ENCODE measurements at places on chromosomes 13 and 19.

GRCh38 chr19:31334849-31335624, 14.2 kb downstream of the TSHZ3 start:
- DNase-seq = no peak

DNA sequence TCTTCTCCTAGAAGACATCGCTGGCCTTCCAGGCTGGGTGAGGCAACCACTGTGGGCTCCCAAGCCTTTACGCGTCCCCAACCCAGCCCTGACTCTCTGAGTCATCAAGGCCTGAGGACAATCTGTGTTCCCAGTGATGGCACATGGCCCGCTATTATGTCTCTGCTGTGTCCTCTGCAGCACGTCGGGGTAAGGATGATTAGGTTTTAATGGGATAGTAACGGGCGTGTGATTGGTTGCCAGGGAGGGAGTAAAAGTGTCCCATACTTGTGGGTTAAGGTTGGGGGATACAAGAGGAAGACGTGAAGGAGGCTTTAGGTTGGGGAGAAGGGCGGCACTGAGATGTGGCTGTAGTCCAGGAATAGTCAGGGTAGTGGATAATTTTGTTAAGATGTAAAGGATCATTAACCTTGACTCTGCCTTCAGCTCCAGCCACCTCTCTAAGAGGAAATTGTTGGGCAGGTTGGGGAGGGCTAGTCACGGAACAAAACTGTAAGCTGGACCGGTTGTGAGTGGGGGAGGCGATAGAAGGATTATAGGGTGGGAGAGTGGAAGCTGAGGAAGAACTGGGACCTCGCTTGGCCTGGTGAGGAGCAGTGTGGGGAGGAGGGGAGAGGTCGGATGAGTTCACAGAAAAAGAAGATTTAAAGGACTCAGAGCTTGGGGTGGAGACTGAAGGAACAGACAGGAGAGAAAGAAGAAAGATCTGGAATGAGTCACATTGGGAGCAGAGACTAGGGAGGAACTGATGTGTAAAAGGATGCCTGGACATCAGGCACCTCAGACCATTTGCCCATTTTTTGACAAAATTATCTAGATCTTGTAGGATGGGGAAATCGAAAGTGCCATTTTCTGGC, 27.9 kb upstream of the IGFL1 start:
- peak; percentile 75 for DNase-seq

GRCh38 chr13:33271759-33272158, 13.8 kb downstream of the STARD13 start:
- DNase-seq = no peak

DNA sequence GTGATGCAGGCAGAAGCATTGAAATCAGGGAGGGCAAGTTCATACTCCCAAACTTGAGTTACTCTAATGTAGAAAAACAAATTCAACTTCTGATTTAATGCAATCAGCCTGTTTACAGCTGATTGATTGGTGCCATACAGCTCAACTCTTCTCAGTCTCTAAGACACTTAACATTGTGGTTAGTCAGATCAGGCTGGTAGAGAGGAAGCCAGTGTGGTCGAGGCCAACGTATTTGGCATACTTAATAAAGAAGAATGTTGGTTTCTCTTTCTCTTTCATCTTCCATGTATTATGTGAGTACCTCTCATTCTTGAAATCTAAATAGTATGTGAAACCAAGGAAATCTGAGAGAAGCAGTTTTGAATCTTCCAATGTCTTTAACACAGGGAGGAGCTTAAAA, 255.0 kb upstream of the SLITRK1 start:
- DNase-seq = no peak

- no peak for DNase-seq
Measured at GRCh38 chr19:45368127-45368526, 2.2 kb downstream of the ERCC2 start.

GRCh38 chr13:30026909-30027308, 176.5 kb upstream of the UBL3 start:
- no peak for DNase-seq

DNA sequence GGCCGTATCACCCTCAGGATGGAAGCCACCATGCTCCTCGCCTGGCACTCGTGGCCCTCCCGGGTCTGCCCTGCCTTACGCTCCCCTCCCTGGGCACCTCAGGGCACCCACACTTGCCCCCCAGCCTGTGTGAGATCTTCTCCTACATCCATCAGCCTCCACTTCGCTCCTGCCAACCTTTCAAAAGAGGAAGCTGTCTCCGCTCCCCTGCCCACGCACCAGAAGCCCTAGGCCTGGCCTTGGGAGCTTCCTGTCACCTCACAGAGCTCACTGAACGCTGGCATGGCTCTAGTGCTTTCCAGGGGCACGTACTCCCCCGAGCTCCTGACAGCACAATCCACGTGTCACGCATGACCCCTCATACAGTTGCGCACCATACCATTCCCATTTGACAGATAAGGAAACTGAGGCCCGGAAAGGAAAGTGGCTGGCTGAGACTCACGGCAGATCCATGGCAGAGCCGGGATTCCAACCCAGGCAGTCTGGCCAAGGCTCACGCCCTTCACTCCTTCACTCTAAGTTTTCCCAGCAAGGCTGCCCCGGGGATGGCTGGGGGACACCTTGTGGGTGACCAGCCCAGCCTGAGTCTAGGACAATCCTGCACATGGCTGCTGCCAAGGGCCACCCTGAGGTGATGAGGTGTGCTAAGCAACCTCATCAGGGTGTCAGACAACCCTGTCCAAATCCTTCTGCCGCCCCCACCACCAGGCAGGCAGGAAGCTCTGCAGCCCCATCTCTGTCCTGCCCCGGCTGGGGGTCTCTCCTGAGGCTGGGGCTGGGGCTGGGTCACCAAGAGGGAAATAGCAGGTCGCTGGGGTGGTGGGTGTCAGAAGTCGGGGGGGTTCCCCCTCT, 19.3 kb downstream of the PPP1R12C start:
- DNase-seq = no peak

DNA sequence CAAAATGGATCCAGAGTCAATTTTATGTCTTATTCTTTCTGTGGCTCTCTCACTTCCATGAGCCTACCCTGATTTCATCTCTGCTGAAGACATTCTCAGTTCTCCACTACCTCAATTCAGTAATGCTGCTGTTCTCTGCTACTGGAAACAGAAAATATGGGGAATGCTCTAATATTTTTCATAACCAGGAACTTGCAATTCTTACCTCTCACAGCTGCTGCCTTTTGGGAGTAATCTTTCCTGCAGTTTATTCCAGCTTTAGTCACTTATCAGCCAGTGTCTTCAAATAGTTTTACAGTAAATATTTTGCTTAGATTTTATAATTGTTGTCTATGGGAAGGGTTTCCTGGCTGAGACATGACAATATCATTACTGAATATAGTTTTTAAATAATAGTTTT, 145.1 kb upstream of the UFM1 start:
- no peak for DNase-seq

- no peak for DNase-seq
Measured at GRCh38 chr19:4711211-4711610, 12.4 kb downstream of the DPP9 start.

GRCh38 chr19:50978772-50979390, 4.8 kb downstream of the KLK7 start:
- peak; percentile 16 for DNase-seq

DNA sequence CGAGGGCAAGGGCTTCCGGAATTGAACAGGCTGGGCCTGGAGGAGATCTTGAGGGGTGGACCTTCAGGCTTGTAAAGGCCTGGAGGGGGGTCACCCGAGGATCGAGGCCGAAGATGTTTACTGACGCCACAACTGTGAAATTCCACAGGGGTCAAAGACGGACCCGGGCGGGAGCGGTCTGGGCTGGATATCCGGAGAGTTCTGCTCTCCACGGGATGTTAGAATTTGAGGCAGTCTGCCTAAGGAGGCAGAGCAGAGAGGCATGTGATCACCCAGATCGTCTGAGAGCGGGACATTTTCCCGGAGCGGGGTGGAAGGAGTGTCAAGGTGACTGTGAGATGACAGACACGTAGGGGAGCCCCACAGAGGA, 13.2 kb downstream of the KLHL26 start:
- no peak for DNase-seq

DNA sequence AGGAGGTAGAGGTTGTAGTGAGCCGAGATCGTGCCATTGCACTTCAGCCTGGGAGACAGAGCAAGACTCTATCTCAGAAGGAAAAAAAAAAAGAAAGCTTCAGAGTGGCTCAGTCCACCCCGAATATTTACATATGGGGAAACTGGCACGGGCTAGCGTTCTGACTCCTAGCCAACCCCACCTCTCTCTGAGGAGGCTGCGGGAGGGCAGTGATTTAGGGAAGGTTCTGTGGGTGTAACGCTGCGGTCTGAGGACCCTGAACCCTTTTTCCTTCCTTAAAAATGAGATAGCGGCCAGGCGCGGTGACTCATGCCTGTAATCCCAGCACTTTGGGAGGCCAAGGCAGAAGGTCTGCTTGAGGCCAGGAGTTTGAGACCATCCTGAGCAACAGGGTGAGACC, 5.0 kb downstream of the LRRC25 start:
- no peak for DNase-seq

DNA sequence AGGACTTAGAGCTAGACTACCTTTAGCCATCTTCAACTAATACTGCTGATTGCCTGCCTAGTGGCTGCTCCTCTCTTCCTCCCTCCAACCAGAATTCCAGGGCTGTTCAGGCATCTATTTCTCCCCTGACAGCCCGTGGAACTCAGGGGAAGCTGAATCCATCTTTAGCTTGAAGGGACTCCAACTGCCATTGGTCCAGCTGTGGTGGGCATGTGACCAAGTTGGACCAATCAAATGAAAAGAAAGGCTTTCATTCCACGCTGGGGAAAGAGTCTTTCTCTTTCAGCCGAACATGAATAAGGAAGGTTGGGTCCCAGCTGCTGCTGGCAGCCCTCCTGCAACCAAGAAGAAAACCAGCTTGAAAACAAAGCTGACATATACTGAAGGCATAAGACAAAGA, 168.5 kb upstream of the OBI1 start:
- DNase-seq = no peak

DNA sequence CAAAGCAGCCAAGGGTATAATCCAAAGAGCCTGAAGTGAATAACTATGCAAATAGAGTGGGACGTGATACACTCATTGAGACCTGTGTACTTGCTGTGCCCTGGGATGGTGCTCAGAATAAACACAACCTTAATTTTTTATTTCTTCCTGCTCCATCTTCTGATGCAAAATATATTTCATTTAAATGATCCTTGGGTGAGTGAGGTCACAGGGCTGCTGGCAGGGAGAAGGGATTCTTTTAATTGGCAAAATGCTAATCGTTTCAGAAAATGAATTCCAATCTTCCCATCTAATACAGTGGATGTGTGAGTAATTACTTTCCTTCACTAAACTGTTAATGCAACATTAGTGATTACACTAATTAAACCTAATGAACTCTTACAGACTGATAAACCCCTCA, 63.5 kb downstream of the SIAH3 start:
- DNase-seq = no peak

- DNase-seq = no peak
Measured at GRCh38 chr13:57044910-57045309, 95.8 kb upstream of the PRR20A start.

DNA sequence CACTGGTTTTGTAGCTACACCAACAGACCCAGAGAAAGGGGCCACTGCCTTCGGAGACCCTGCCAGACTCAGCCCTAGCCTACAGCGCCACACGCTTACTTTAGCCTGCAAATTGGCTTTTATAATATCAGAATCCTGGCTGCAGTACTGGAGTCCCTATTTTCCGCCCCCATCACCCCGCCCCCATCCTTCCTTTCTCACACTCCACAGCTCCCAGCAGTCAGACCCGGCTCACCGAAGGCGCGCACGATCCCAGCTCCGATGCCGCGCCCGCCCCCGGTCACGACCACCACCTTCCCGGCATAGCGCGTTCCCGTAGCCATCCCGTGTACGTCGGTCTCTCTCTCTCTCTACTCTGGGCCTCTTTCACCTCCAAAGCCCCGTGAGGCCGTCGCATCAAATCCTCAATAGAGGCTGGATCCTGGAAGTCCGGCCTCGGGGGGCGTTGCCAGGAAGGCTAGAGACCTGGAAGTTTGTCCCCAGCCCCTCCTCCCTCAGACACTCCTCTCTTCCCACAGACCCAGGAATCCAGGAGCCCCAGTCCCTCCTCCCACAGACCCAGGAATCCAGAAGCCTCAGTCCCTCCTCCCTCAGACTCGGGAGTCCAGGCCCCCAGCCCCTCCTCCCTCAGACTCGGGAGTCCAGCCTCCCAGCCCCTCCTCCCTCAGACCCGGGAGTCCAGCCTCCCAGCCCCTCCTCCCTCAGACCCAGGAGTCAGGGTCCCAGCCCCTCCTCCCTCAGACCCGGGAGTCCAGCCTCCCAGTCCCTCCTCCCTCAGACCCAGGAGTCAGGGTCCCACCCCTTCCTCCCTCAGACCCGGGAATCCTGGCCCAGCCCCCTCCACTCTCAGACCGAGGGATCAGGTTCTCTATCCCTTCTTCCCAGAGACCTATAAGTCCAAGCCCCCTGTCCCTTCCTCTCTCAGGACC, at the start of gene HSD17B14:
TSS of gene HSD17B14 (minus strand) at position 403 of the 929 bp plus-strand sequence. CDS start at position 323, 80 bp downstream.
- DNase-seq = no peak

- DNase-seq = no peak
Measured at GRCh38 chr13:32645854-32646253, 59.6 kb downstream of the PDS5B start.

DNA sequence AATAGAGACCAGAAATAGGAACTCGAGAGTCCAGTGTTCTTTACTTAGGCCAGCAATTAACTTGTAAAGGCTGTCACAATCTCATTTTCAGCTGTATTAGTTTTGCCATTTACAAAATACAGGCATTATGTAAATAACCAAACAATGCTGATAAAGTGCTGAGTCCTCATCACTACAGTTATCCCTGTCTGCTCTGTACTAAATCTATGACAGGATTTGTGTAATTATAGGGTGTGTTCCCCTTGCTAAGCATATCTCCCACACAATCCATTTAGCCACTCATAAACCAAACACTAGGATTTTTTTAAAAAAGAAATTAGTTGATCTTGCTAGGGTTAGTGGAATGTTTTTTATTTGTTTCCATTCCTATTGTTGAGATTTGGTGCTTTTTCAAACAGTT, 23.2 kb downstream of the PDX1 start:
- DNase-seq = no peak

GRCh38 chr19:39296055-39296645, at the start of gene IFNL1:
IFNL1 (plus strand) TSS chr19:39296407; CDS start chr19:39296422, 15 bp downstream.
- no peak for DNase-seq

DNA sequence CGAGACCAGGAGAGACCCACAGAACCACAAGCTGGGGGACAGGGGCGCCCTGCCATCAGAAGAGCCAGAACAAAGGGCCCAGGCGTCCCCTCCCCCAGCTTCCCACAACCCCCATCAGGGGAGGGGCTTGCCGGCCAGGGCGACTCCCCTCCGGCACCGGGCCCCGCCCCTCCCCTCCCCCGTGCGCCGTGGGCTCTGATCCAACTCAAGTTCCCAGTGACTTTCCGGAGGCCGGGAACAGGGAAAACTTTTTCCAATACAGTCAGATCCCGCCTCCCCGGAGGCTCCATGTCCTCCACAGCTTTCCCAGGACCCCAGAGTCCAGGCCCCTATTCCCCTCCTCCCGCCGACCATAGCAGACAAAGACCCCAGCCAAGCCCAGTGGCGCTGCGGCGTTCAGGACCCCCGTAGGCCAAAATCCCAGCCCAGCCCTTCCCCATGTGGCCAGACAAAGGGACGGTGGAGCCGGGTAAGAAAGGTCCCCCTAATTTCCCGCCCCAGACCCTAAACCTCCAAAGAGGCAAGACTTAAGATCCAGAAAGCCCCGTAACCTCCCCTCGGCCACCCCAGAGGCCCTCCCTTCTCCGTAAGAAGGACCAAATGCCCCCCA, 673 bp downstream of the TEAD2 start:
- peak; percentile 68 for DNase-seq
